Amniotic stem cell (primary cell): ENCODE measurements at places on chromosomes 7 and 10.

GRCh38 chr10:86068231-86069054 lies 298.2 kb downstream of the GRID1 start:
- DNase-seq, result no peak

GRCh38 chr10:103715430-103715829 lies 139.9 kb downstream of the SH3PXD2A start:
- peak; percentile 68 for DNase-seq

- DNase-seq, result no peak
Observed at GRCh38 chr7:134770676-134771075, 8.8 kb upstream of the CALD1 start.

- no peak for DNase-seq
Observed at GRCh38 chr10:13700473-13701144, 113.8 kb downstream of the PRPF18 start.

DNA sequence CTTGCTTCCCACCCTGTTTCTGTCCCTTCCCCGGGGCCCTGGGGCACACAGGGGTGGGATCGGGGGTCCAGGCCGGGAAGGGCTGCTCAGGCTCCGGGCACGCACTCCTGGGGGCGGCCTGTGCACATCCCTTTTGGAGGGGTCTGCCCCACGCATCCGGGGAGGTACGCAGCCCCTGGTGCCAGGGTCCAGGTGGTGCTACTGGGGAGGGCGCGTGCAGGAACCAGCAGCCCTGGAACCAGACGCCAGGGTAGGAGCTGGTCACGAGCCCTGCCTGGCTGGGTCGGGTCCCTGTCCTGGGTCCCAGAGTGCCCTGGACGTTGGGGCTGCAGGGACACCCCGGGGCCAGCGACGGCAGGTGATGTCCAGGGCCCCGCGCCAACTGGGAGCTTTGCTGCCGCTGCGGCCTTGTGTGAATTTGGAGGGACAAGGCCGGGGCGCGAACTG lies 53.4 kb downstream of the GLRX3 start:
- DNase-seq, result no peak

GRCh38 chr7:121329191-121330052 lies 622 bp downstream of the WNT16 start:
- DNase-seq, result no peak

DNA sequence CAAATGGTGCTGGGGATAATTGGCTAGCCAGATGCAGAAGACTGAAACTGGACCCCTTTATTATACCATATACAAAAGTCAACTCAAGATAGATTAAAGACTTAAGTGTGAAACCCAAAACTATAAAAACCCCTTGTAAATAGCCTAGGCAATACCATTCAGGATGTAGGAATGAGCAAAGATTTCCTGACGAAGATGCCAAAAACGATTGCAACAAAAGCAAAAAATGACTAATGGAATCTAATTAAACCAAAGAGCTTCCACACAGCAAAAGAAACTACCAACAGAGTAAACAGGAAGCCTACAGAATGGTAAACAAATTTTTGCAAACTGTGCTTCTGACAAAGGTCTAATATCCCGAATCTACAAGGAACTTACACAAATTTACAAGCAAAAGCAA lies 30.9 kb upstream of the PLXDC2 start:
- no peak for DNase-seq

DNA sequence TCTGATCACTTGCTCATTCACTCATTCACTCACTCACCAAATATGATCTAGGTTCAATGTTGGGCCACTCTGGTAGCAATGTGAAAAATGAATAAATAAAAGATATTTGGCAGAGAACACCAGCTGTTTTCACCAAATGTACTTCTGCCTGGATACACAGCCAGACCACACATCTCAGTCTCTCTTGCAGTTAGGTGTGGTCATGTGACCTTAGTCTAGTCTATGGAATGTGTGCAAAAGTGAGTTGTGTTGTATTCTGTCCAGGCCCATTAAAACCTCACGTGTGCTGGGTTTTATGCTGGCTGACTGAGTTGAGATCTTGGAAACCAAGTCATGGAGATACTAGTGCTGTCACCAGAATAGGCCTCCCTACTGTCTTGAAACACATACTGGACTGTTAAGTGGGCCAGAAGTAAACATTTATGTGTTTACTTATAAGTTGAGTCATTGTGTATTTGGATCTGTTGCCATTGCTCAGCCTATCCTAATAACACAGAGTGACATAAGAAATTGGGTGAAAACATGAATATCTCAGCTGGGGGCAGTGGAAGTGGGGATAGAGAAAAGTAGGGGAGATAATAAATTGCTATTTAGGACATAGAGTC lies 145.5 kb downstream of the PTEN start:
- DNase-seq, result no peak

DNA sequence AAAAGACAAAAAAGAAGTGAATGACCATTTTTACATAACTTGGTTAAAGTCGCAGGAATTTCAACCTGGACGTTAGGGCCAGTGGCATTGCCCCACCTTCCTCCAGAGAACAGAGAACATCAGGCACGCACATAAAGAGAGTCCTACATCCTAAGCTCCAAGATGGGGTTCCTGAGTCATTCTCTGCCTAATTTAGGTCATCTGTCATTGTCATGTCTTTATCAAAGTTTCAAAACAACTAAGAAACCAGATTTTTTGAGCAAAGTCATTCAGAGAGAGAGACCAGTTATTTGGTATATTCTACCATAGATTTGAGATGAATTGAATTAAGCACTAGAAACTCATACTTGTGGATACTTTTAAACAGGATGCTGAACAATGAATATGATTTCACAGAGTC lies 241.7 kb downstream of the CALN1 start:
- DNase-seq, result no peak

DNA sequence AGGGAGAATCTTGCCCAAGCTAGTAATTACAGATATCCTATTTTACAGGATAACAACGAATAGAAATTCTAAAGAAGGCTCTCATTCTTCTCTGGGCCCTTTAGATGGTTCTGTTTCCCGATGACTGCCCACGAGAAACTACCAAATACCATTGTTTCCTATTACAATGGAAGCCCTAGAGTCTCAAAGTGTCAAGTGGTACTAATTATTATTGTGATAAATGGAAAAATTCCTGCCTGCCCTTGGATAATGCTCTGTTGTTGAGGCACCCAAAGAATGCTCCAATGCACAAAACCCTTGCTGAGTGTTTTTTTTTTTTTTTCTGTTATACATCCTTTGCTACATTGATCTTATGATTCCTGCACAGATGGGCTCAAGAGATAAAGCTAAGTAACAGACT lies 504.5 kb downstream of the XPNPEP1 start:
- DNase-seq, result no peak

- DNase-seq, result no peak
Observed at GRCh38 chr10:23951841-23952240, 257.1 kb upstream of the KIAA1217 start.

DNA sequence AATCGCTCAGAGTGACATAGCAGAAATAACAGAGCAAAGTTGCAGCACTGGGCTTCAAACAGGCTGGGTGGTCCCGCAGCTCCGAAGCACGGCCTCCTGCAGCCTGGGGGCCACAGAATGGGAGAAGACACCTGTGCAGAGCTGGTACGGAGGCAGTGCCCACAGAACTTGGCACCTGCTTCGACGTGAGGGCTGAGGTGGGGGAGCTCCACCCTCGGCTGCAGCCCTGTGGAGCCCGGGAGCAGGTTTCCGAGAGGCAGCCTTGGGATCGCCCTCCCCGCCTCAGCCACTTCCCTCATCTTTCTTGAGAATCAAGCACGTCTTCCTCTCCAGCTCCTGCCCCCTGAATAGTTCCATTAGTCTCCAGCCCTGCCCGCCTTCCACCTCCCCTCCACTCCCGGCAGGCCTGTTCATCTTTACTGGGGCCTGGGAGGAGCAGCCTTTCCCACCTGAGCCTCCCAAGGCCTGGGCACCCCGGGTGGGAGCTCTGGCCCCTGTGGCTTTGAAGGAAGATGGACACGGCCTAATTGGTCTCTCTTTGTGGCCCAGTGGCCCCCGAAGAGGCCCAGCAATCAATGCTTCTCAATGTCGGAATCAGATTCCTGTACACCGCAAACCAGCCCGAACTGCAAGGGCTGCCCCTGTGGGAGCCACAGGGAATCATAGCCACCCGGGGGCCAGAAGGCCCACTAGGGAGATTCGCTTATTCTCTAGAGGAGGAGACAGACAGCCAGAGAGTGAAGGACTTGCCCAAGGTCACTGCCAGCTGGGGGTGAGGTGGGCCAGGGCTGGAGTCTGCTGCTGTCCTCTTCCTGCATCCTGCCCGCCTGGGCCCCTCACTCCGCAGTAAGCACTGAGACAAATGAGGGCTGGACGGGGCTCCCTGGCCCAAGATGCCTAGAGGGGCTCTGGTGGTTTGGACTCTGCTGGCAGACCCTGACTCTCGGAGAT lies 17.0 kb upstream of the PCBD1 start:
- DNase-seq, result no peak

- no peak for DNase-seq
Observed at GRCh38 chr7:55588379-55588699, 16.0 kb upstream of the VOPP1 start.

DNA sequence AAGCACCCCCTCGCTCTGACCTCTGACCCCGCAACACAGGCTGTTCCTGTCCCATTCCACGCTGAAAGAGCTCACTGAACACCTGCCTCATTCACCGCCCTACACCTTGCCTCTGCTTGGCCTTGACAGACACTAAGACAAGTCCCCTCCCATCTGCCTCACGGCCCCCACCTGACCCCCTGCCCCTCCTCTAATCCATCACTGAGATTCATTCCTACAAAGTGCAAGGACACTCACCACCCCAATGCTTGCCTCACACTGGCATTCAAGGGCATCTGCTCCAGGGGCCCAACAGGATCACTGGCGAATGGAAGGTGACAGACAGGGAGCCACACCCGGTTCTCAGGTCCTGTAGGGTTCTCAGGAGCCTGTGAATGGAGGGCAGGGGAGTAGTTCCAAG lies 68.1 kb upstream of the NANOS1 start:
- no peak for DNase-seq

- no peak for DNase-seq
Observed at GRCh38 chr10:87589645-87590051, 70.0 kb upstream of the PAPSS2 start.

DNA sequence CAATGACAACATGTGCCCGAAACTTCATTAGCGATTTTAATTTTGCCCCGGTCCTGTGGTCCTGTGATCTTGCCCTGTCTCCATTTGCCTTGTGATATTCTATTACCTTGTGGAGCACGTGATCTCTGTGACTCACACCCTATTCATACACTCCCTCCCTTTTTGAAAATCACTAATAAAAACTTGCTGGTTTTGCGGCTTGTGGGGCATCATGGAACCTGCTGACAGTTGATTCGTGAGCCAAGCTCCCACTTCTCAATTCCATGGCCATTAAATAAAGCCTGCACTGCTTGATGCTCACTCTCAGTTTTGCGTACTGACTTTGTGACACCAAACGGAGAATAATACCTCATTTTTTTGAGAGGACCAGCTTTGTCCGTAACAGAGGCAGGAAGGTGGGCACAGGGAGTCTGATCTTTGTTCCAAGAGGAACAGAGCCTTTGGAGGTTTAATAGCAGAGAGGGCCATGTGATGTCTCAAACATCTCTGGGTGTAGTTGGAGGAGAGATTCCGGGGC lies 3.8 kb upstream of the ADAMTS14 start:
- DNase-seq, result no peak

GRCh38 chr7:128812514-128813168 lies 17.6 kb upstream of the FLNC start:
- DNase-seq, result no peak

DNA sequence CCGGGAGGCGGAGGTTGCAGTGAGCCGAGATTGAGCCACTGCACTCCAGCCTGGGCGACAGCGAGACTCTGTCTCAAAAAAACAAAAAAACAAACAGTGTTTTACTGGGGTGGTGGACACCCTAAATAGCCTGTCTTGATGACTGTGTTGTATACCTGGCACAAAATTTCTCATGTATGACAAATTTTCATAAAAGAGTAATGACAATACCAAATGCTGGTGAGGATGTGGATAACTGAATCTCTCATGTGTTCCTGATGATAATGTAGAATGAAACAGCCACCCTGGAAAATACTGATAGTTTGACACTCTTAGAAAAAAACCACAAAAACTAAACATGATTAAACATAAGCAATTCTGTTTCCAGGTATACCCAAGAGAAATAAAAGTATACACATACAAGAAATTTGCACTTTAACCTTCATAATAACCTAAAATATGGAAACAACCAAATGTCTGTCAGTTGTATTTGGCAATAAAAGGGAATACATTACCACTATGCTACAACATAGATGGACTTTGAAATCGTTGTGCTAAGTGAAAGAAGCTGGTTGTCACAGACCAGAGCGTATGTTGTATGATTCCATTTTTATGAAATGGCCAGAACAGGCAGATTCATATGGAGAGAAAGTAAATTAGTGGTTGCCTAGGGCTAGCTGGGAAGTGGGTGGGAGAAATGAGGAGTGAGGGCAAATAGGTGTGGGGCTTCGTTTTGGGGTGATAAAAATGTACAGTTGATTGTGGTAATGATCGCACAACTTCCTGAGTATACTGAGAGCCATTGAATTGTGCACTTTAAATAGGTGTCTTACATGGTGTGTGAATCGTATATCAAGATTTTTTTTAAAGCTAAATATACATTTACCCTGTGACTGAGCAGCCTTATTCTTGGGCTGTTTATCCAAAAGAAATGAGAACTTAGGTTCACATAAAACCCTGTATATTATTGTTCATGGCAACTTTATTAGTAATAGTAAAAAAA lies 12.5 kb downstream of the WDR37 start:
- no peak for DNase-seq

GRCh38 chr10:77825965-77826364 lies 100.6 kb downstream of the DLG5 start:
- no peak for DNase-seq

DNA sequence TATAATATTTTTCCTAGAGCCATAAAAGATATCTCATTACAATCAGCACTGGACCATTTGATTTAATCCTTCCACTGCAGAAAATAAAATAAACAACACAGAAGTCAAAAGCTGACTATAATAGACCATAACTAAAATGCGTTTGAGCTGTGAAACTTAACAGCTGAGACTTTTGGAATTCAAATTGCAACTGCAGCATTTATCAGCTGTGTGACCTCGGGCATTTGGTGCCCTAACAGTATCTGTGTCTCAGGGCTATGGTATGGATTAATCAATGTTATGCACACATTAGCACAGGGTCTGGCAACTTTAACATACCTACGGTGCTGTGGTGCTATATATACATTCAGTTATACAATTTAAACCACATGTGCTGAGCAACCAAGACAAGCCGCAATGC lies 160.1 kb downstream of the COL28A1 start:
- DNase-seq, result no peak

- no peak for DNase-seq
Observed at GRCh38 chr10:105634281-105634680, 993.2 kb downstream of the SORCS3 start.

- no peak for DNase-seq
Observed at GRCh38 chr10:84193846-84194423, 402 bp upstream of the CDHR1 start.
